ENCODE measurements at places on chromosomes 12 and 14.

DNA sequence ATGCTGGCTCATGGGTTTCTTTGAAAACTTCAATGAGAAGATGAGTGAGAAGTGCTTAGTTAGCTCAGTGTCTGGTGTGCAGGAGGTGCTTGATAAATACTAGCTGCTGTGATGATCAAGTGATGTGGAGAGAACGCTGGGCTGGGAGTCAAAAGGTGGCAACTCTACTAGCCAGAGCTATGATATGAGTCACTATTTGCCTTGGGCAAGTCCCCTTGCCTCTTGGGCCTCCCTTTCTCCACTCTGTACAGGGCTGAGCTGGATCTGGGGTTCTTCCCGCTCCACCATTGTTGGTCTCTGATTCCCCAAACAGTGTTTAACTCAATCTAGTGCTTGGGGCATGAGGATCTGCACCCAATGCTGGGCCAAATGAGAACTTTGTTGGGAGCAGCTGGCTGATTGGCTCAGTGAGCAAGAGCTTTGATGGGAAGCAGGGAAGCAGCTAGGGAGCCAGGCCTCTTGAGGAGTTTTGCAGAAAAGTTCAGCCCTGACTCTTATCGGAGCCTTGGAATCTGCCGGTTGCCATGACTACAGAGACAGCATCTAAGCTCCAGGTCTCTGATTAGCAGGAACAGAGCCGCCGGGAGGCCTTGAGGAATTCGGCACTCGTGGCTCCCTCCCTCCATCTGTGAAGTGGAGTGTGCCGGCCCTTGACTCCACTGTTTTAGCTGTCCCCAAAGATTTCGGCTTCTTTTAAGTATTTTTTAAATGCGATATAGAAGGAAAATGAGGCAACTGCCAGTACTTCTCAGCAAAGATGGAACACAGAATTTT is 82.1 kb upstream of the HSPB8 start:
- DNase-seq = no peak

GRCh38 chr14:61476754-61477410 is 155.5 kb downstream of the PRKCH start:
- DNase-seq = no peak

GRCh38 chr12:130166306-130166705 is 4.0 kb downstream of the FZD10 start:
- no peak for DNase-seq

DNA sequence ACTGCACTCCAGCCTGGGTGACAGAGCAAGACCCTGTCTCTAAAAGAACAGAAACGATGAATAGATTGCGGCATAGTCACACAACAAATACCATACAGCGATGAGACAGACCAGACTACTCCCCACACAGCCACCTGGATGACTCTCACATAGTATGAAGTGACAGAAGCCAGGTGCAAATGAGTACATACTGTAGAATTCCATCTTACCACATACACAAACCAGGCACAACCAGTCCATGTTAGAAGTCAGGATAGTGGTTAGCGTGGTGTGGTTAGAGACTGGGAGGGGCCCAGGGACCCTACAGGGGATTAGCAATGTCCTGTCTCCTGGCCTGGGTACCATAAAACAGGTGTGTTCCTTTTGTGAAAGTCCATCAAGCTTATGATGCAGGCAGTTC is 53.8 kb downstream of the FAM222A start:
- DNase-seq = no peak

DNA sequence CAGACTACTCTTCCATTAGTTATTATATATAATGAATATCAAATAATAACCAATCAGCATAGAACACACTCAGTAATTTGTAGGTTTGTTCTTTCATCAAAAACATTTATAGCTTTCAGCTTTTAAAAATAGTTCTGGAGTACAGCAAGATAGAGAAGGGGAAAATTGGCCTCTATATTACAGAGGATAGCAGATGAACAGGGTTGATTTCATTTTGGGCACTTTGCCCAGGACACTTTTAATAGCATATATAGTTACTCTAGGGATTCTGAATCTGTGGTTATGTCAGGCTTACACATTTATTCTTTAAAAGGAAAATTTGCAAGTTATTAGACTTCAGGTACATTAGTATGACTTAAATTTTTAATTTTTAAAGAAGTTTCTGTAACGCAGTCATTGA is 52.6 kb downstream of the IFT81 start:
- DNase-seq = no peak

DNA sequence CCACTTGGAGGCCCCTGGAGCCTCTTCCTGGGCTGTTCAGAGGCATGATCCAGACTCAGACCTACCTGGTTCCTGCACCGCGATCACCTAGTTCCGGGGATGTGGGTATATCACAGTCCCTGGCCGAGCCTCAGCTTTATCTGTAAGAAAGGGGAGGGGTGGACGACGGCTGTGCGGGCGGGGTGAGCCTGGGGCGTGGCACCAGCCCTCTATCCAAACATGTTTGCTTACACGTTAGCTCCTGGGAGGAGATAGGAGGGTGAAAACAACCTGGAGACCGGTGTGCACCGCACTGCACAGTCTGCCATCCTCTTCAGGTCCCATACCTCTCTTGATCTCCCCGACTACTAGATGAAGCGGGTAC is 1.2 kb downstream of the ANKRD9 start:
- DNase-seq = no peak

GRCh38 chr14:72560889-72561493 is 332.9 kb downstream of the DPF3 start:
- no peak for DNase-seq

GRCh38 chr14:61802010-61802568 is 39.9 kb downstream of the SNAPC1 start:
- no peak for DNase-seq

GRCh38 chr12:58253663-58254062 is 312.3 kb downstream of the ATP23 start:
- no peak for DNase-seq

- no peak for DNase-seq
Observed at GRCh38 chr12:7090222-7090998, 1.8 kb downstream of the C1R start.

GRCh38 chr14:74610866-74611649 is 979 bp downstream of the LTBP2 start:
- DNase-seq = no peak

DNA sequence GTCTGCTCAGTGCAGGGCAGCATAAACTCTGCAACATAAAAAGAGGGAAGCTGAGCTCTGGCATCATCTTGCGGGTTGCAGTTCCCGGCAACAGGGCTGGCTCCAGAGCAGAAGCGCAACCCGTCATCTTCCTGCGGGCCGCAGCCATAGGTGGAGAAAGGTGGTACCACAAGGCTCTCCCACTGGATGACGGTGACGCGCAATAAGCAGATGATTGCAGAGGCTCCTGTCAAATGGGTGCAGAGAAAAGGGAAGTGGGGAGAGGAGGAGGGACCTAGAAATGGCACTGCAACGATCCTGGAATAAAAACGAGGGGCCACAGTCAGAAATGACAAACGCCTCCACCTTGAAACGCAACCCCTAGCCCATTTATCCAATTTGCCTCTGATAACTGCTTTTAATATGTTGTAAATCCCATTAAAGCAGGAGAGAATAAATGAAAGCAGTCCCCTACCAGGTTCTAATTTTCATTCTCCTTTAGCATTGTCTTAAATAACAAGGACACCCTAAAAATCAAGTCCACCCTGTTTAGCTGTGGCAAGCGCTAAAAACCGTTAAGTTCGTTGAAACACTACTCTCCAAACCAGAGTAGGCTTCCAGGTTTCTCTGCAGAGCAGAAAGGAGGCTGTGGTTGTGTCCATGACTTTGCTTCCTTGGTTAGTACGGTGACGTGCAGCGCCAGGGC is 30.9 kb upstream of the TUBA1C start:
- no peak for DNase-seq

DNA sequence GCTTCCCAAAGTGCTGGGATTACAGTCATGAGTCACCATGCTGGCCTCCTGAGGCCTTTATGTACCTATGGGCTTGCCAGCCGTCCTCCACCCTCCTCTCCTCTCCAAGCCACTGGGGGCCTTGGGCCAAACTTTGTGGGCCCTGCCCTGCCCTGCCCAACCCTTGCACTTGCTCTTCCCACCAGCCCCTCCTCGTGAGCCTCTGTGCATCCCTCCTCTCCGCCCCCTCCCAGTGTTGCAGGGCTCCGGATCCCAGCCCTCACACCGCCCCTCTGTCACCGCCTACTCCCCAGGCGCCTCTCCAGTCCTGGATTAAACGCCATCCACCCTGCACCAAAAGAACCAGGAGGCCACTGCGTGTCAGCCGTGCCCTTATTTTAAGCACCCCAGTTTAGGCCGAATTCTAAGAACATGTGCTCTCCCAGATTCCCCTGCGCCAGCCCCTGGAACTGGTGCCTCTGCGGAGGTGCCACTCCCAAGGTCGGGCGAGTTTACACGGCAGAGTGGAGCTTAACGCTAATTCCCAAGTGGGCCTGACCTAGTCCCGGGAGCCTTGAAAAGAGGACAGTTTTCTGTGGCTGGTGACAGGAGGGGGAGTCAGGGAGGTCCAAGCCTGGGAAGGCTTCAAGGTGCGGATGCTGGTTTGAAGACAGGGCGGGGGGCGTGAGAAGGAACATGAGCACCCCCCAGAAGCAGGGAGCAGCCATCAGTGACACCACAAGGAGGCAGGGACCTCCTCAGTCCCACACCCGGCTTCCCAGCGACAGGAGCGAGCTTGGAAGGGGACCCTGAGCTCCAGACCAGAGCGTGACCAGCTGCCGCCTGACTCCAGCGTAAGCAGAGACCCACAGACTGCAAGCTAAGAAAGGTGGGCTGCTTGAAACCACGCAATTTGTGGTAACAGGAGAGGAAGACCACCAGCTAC is 21.2 kb upstream of the CDCA4 start:
- no peak for DNase-seq

GRCh38 chr12:16719713-16720416 is 113.9 kb upstream of the LMO3 start:
- no peak for DNase-seq

DNA sequence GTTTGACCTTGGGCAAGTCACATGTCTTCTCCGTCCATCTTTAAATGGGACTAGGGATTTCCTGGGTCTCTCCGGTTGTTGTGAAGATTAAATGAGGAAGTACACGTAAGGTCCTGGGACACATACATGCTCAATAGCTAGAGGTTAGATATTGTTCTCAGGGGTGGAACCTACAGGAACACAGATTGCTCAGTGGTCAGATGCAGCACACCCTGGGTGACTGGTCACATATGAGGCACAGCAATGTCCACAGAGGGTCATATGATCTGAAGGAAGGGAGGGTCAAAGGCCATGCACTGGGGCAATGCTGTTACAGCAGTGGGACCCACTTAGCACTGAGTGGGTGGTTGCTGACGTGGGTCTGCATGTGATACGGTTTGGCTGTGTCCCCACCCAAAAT is 11.4 kb upstream of the SLC8B1 start:
- DNase-seq = no peak

DNA sequence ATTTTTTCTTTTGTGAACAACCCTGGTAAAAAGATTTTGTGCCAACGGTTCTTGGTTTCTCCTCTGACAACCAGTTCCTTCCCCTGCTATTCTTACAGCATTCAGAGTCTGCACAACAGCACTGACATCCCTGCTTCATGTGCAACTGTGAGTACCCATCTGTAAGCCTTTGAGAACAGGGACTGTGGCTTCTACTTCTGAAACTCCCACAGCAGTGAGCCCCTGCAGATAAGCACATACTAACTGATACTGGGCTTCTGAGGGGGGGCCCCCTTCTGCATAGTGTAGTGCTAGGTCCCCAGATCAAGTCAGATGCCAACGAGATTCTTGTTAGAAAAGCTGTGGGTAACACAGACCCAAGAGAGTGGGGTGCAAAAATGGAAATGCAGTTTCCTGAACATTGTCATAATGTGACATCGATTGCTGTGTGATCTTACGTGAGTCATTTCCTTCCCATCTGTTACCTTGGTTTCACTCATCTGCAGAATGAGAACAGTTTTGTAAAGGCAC is 11.1 kb upstream of the NINJ2 start:
- DNase-seq = peak; percentile 44

DNA sequence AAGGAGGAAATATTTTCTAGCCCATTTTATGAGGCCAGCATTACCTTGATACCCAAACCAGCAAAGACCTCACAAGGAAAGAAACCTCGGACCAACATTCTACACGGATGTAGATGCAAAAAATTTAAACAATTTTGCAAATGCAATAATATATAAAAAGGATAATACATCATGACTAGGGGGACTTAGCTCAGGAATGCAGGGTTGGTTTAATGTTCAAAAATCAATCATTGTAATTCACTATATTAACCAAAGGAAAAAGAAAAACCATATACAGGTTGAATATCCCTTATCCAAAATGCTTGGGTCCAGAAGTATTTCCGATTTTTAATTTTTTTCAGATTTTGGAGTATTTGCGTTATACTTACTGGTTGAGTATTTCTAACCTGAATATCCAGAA is 33.0 kb downstream of the TPCN1 start:
- DNase-seq = no peak

GRCh38 chr14:72613231-72613974 is 280.5 kb downstream of the DPF3 start:
- DNase-seq = no peak

- no peak for DNase-seq
Observed at GRCh38 chr12:22529281-22530060, 14.9 kb downstream of the C2CD5 start.

- no peak for DNase-seq
Observed at GRCh38 chr14:32883188-32883587, 55.5 kb upstream of the NPAS3 start.

DNA sequence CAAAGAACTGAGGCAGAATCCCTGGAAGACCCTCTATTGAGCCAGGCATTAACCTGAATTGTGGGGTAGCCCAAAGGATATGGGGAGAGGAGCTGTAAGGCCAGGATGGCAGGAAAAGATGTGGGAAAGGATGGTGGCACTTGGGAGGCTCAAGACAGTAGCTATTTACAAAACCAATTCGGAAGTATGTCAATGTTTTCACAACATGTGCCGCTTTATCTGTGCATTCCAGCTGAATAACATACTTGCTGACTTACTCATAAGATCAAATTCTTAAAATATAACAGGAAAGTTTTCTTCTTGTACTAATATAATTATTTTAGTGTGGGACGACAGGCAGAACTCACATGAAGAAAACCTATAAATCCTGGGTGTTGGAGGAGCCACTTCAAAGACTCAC is 10.6 kb downstream of the BBS10 start:
- no peak for DNase-seq

- DNase-seq = no peak
Observed at GRCh38 chr12:78118036-78118435, 287.3 kb downstream of the NAV3 start.

GRCh38 chr12:77796775-77797174 is 33.9 kb upstream of the NAV3 start:
- DNase-seq = no peak

DNA sequence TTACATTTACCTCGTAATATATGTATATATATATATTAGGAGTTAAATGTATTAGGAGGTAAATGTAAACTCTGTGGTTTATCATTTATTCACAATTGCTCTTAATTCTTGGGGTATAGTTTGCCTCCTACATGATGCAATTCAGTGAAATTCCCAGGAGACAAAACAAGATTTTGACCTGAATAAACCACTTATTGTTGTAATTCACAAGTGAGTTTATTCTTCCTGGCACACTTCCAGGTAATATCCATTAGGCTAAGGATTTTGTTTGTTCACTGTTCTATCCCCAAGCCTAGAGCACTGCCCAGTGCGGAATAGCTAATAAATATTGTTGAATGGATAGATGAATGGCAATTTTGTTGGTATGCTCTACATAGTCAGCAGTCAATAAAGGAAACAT is 3.0 kb downstream of the SMIM10L1 start:
- DNase-seq = no peak

- no peak for DNase-seq
Observed at GRCh38 chr12:31714406-31715271, 14.2 kb downstream of the AMN1 start.

- no peak for DNase-seq
Observed at GRCh38 chr14:78576437-78577166, 406.4 kb downstream of the NRXN3 start.

- no peak for DNase-seq
Observed at GRCh38 chr12:110742096-110742717, 484 bp downstream of the PPP1CC start.

All from T-helper 9 cell (primary cell).